8988T (cell line): ENCODE measurements at places on chromosomes 4 and X.

DNA sequence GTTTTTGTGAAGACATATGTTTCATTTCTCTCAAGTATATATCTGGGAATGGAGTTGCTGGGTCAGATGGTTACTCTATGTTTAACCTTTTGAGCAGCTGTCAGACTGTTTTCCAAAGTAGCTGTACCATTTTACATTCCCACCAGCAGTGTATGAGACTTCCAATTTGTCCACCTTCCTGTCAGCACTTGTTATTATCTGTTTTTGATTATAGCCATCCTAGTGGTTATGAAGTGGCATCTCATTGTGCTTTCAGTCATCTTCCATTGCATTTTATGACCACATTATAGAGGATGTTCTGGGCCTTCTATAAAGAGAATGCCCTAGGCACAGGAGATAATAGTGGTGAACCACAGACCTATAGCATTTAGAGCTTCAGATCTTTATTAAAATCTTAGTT lies 39.2 kb downstream of the CLCN4 start:
- no peak for DNase-seq

- peak; percentile 86 for DNase-seq
These were observed 2.2 kb downstream of the SORCS2 start for GRCh38 chr4:7194251-7195140.

GRCh38 chr4:153432965-153433753 lies 33.0 kb upstream of the TMEM131L start:
- DNase-seq, result peak; percentile 36

DNA sequence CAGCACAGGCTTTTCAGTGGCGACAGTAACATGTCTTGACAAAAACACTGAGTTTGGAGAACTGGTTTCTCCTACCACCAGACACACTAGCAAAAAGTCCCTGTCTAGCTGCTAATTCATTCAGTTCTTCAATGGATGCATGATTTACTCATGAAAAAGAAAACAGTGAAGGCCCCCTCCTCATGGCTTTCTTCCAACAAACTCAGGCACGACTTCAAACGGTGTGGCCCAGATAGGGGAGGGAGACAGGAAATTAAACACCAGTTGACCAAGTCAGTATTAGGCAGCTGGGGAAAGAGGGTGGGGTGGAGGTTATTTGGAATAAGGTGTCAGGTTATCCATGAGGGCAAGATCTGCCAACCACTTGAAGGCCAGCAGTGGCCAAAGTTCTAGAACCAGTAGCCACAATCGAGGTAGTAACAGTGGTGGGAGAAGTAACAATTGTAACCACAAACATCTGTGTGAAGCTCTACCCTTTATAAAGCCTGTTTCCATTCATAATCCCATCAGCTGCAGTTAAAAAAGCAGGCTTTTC lies 60.2 kb downstream of the SEPSECS start:
- DNase-seq, result no peak

GRCh38 chr4:17875402-17876070 lies 64.8 kb downstream of the NCAPG start:
- no peak for DNase-seq

- DNase-seq, result no peak
These were observed 23.3 kb downstream of the TRMT2B start for GRCh38 chrX:101028562-101028961.

DNA sequence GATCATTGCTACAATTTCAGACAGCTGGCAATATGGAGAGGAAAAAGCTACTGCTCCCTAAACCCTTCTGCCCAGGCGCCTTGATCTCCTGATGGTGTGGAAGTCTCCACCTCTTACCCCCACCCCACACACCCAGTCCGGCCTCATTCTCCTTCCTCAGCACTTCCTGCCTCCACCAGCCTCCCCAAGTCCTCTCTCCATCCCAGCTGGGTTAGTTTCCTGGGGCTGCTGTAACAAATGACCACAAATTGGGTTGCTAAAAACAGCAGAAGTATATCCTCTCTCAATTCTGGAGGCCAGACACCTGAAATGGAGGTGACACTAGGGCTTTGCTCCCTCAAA lies 1.1 kb upstream of the CCNQ start:
- DNase-seq, result no peak

- no peak for DNase-seq
These were observed 1.4 kb downstream of the CCNI start for GRCh38 chr4:77074381-77074831.

GRCh38 chrX:69264158-69264581 lies 98.9 kb upstream of the PJA1 start:
- no peak for DNase-seq

GRCh38 chrX:23478561-23478960 lies 143.9 kb downstream of the PTCHD1 start:
- DNase-seq, result no peak

DNA sequence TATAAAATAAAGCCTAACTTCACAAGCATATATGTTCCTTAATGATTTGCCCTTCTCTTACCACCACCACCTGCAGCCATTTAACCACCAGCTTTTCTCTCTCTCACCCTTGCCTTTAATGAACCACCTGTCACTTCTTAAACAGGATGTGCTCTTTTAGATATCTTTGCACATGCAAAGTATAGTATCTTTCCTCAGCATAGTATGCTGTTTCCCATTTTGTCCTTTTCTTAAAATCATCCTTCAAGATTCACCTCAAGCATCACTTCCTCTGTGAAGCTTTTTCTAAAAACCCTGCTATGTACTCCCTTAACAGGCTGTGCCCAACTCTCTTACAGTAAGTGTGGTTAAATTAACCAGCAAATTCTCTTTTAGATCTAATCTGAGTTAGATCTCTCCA lies 8.2 kb upstream of the CNOT6L start:
- DNase-seq, result no peak

- DNase-seq, result no peak
These were observed 47.5 kb downstream of the CPZ start for GRCh38 chr4:8639777-8640720.

GRCh38 chr4:17265139-17265538 lies 246.8 kb downstream of the QDPR start:
- DNase-seq, result no peak

DNA sequence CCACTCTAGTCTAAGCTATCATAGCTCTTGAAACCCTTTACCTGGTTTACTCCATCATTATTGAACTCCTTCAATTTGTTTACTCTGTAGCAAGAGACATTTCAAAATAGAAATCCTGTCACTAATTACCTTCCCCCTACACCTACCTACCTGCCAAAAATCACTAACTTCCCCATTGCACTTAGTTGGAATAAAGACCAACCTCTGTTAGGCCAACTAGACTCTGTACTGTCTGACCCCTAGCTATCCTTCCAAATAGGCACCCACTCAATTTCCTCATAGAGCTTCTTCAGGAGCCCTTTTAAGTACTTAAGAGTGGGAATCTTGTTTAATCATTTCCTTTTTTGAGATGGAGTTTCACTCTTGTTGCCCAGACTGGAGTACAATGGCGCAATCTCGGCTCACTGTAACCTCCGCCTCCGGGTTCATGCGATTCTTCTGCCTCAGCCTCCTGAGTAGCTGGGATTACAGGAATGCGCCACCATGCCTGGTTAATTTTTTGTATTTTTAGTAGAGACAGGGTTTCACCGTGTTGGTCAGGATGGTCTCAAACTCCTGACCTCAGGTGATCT lies 8.9 kb upstream of the CDKL2 start:
- no peak for DNase-seq

DNA sequence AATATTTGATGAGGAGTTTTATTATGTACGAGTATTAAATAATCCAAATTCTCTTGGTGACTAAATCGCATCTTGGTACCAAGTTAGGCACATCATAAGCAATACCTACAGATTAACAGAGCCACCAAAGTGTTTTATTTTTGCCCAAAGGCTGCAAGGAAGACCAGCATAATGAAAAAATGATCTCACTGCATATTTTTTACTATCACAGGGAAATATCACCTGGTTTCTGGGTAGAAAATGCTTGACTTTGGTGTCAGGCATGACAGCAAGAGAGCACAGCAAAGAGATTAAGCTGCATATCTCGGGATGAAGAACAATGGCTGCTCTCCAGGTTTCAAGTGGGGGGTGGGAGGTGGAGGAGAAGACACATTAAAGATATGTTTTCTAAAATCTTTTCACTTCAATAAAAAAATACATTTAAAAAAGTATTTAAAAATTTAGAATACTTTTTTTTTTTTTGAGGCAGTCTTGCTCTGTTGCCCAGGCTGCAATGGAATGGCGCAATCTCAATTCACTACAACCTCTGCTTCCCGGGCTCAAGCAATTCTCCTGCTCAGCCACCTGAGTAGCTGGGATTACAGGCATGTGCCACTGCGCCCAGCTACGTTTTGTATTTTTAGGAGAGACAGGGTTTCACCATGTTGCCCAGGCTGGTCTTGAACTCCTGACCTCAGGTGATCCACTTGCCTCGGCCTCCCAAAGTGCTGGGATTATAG lies 86.1 kb downstream of the FRYL start:
- no peak for DNase-seq

DNA sequence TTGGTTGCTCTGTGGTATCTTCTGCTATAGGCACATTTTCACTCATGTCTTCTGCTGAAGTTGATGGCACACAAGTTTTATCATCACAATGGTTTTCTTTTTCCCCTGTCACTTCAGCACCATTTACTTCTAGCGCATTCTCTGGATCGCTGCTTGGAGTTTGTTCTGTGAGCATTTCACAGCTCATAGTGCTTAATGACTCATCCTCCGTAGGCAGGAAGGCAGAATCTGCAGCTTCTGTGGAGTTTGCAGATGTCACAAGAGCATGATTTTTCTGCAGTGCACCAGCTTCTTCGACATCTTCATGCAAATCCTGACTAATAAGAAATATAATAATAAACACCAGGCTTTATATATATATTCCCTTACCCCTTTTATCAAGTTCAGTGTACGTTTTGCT lies 83.6 kb downstream of the CHM start:
- DNase-seq, result no peak

- no peak for DNase-seq
These were observed 477.1 kb downstream of the PPARGC1A start for GRCh38 chr4:23412701-23413100.

- no peak for DNase-seq
These were observed 63.6 kb upstream of the MAP3K15 start for GRCh38 chrX:19578956-19579355.

- DNase-seq, result no peak
These were observed 39.8 kb upstream of the BRS3 start for GRCh38 chrX:136447968-136448367.

- peak; percentile 9 for DNase-seq
These were observed 174.7 kb upstream of the GPRIN3 start for GRCh38 chr4:89482251-89482650.

GRCh38 chr4:24742335-24742734 lies 53.0 kb upstream of the SOD3 start:
- DNase-seq, result no peak

DNA sequence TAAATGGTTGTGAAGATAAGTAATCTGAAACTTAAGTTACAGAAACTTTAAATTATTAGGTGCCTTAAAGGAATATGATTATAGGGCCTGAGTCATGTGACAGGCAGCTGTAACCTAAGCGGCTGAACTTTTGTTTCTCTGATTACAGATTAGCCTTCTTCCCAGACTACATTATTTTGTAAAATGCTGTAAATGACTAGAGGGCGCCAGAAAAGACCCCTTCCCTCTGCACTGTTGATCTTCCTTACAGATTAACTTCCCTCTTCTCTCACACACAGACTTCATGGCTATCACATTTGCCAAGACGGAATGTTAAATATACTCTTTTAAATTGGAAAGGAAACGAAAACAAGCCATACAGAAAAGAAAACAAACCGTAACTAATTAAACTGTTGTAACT lies 96.6 kb downstream of the EVC2 start:
- DNase-seq, result no peak

DNA sequence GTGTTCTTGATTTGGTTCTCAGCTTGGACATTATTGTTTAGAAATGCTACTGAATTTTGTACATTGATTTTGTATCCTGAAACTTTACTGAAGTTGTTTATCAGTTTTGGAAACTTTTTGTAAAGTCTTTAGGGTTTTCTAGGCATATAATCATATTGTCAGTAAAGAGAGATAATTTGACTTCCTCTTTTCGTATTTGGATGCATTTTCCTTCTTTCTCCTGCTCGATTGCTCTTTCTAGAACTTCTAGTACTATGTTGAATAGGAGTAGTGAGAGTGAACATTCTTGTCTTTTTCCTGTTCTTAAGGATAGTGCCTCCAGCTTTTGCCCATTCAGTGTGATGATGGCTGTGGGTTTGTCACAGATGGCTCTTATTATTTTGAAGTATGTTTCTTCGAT lies 24.1 kb downstream of the TMPRSS11A start:
- no peak for DNase-seq

DNA sequence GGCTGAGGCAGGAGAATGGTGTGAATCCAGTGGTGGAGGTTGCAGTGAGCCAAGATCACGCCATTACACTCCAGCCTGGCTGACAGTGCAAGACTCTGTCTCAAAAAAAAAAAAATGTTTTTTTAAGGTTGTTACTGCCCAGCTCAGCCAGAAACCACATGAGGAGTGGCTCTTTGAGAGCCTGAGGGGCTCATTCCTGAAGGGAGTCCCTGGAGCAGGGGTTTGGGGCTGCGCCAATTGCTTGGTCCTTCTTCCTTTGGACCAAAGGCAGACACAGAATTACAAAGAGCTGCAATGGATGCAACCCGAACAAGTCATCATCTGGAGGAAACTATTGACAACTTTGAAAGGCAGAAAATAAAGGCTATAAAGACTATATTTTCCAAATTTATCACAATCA lies 60.6 kb upstream of the WWC2 start:
- DNase-seq, result no peak

DNA sequence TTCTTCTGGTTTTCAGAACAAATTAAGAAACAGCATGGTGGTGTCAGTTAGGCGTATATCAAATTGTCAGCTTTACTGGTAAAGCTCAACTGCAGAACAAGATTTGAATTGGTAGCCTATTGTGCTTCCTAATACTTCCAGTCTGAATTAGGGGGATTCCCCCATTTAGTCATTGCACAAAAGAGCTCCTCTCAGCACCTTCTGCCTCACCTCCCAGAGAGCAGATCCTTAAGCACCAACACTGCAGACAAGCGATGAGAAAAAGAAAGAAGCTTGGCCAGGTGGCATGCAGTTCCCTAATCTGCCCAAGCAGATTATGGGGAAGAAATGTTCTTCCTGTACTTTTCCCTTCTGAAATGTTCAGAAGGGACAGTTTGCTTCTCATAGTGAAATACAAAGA lies 9.2 kb downstream of the MAP9 start:
- DNase-seq, result no peak

- no peak for DNase-seq
These were observed 1.8 kb upstream of the FAM50A start for GRCh38 chrX:154441984-154442707.

- no peak for DNase-seq
These were observed 206.3 kb upstream of the LCORL start for GRCh38 chr4:18227880-18228279.

DNA sequence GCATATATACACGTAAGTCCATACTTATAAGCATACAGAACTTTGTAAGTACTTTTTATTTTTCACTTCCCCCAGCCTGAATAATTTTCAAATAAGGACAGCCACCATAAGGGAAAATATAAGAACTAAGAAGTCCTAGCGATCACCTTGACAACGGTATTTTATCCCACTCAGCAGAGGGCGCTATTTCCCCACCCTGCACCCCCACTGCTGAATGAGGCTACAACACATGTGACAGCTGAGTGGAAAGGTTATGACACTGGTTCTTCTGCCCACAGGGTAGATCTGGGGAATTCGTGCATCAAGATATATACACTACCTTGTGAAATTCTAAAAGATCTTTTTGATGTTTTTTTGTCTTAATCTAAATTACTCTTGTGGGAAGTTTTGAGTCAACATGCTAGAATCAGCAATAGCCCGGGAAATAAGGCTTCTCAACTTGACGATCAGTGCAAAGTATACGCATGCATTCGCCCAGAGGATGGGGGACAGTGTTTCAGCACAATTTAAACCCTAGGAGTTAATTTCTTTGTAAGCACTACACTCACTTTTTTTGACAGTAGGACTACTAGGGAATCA lies 151.5 kb downstream of the CORIN start:
- DNase-seq, result no peak

- no peak for DNase-seq
These were observed 95.8 kb upstream of the TET2 start for GRCh38 chr4:105050896-105051295.
